ENCODE measurements at places on chromosomes 2 and 18.

DNA sequence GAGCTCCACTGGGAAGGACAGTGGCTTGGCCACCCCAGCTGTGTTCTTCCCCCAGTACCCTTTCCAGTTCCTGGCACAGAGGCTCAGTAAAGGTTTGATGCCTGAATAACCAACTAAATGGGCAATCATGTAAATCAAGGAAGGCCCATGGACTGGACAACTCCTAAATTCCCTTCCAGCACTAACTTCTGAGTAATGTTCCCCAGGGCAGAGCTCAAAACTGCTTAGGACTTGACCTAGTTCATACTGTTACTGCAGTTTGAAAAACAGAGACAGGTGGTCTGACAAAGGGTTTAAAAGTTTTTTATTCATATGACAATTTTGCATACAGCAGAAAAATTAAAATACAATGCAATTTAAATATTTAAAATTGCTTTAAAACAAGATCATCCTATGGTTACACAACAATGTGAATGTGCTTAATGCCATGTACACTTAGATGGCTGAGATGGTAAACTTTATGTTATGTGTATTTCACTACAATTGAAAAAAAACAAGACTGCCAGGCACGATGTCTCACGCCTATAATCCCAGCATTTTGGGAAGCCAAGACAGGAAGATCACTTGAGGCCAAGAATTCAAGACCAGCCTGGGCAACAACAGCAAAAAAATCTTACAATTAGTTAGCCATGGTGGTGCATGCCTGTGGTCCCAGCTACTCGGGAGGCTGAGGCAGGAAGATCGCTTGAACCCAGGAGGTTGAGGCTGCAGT, 26.2 kb downstream of the PCBP1 start:
- no peak for DNase-seq

DNA sequence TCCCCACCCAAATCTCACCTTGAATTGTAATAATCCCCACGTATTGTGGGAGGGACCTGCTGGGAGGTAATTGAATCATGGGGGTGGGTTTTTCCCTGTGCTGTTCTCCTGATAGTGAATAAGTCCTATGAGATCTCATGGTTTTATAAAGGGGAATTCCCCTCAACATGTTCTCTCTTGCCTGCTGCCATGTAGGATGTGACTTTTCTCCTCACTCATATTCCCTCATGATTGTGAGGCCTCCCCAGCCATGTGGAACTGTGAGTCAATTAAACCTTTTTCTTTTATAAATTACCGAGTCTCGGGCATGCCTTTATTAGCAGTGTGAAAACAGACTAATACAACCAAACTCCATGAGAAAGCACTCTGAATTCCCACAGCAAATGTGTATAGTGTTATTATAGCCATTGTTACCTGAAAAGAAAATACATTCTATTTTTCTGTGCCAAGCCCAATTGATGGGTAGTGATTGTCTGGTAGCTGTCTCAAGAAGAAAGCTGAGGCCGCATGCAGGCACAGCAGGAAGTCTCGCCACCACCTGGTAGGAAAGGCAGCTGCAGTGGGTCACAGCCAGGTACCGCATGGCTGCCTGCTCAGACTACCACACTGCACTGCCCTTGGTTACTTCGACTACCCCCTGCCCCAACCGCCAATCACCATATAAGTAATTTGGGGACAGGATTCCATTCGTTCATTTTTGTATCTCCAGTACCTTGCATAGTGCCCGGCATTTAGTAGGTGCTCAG, 10.3 kb upstream of the ZBTB7C start:
- no peak for DNase-seq

GRCh38 chr2:193590831-193591230, 1396.1 kb upstream of the TMEFF2 start:
- DNase-seq, result no peak

DNA sequence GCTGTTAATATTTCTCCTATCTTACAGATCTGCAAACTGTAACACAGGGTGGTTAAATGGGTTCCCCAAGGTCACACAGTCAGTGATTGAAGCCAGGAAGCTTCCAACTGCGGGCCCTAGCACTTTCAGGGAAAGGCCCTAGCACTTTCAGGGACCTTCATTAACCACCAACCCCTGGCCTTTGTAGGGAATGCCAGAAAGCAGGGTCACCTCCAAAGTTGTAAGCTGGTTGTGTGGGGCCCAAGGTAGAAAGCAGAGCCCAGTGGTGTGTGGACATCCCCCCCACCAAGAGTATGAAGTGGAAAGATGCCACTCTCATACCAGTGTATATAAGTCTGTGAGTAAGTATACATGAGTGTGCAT, 4.4 kb downstream of the DLX2 start:
- DNase-seq, result no peak
